DMS153 (cell line): ENCODE measurements at places on chromosomes 7 and 10.

DNA sequence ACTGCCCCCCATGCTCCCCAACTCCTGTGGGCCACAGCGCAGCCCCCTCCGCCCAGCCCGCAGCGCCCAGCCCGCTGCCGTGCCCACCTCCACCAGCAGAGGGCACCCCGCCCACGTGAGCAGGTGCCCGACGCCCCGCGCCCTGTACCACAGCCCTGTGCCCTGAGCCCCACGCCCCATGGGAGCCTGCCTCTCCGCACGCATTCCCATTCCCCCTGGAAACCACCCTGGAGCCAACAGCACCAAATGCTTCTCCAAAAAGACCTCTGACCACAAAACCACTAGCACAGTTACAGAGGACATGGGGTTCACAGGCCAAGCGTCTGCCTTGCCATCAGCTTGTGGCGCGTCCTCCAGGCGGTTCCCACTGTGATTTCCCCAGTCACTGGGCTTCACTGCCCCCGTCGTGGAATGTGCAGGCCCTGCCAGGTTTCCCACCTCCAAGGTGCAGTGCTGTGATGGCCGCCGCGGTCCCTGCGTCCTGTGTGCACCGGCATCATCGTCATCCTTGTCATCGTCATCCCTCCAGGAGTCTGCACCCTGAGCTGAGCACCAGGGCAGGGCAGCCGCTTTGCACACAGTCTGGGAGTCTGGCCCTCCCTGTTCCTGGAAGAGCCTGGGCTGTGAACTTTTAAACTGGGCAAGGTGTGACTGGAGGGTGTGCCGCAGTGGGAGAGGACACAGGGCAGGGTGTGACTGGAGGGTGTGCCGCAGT is 61.7 kb downstream of the PWWP2B start:
- DNase-seq = no peak

GRCh38 chr10:71088054-71088453 is 124.3 kb upstream of the UNC5B start:
- DNase-seq = no peak

GRCh38 chr7:85220651-85221050 is 33.8 kb upstream of the SEMA3D start:
- DNase-seq = no peak

DNA sequence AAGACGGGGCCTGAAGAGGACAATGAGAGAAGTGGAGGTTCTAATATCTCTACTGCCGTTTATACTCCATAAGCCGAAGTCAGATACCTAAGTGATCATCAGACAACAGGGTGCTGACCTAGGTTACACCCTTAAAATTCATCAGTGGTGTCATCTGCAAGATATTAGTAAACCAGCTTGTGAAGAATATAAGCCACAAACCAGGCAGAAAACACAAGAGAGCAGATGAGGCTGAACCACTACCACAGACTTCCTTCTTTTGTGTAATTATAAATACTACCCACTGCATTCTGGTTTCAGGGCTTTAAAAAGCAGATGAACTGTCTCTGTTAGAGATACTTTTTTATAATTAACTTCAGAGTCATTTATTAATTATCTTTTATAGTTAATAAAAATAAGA is 69.0 kb upstream of the LRRC17 start:
- no peak for DNase-seq

GRCh38 chr7:72394016-72394415 is 18.1 kb downstream of the CALN1 start:
- DNase-seq = no peak

DNA sequence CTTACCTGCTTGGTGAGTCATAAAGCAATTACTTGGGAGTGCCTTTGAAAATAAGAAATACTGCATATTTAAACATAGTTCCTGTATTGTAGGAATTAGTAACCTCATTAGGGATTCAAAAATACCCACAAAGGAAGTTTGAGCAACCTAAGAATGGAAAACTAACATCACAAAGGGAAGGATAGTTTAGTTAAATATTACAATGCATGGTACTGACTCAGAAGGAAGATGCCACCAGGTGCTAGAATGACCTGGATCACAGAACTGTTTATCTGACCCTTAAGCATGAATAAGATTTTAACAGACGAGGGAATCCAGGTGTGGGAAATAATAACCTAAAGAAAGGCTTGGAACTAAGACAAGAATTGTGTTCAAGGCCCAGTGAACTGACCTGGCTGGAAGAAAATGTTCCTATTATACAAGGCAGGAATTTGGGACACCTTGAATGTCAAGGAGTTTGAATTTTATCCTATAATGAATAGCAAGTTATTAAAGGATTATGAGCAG is 106.4 kb downstream of the GSAP start:
- DNase-seq = no peak

DNA sequence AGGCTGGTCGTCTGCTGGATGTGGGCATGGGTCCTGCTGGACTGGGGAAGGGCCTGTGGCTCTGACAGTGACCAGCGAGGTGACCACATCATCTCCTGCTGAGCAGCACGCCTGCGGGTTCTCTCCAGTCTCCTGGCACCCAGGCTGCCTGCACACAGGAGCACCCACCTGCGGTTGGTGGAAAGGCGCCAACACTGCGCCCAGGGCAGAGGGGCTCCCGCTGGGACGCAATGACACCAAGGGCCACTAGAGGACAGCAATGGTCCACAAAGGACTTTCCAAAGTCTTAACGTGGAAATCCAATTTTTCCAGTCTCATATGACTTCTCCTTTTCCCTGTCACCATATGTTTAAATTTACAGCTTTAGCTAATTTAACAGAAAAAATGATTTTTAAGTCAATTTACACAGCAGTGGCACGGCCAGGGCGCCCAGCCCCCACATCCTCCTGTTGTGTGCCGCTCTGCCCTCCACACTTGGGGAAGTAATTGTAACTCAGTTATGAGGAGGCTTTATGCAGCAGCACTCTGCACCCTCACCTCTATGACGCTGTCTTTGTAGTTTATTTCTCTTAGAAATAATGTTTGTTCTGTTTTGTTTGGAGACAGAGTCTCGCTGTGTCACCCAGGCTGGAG is 38.1 kb downstream of the CFAP46 start:
- DNase-seq = peak; percentile 40

GRCh38 chr10:97888641-97889262 is 39.1 kb downstream of the GOLGA7B start:
- DNase-seq = peak; percentile 78

- DNase-seq = no peak
These were observed 13.5 kb upstream of the RALA start for GRCh38 chr7:39609935-39610263.

DNA sequence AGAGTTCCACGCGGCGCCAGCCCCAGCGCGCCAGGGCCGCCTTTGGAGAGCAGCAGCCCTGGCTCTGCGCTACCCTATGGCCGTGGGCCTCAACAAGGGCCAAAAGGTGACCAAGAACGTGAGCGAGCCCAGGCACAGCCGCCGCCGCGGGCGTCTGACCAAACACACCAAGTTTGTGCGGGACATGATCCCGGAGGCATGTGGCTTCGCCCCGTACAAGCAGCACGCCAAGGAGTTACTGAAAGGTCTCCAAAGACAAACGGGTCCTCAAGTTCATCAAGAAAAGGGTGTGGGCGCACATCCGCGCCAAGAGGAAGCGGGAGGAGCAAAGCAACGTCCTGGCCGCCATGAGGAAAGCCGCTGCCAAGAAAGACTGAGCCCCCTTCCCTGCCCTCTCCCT is 144.1 kb downstream of the SRPK2 start:
- DNase-seq = no peak

GRCh38 chr7:24706211-24707170 is 50.8 kb downstream of the GSDME start:
- DNase-seq = no peak

DNA sequence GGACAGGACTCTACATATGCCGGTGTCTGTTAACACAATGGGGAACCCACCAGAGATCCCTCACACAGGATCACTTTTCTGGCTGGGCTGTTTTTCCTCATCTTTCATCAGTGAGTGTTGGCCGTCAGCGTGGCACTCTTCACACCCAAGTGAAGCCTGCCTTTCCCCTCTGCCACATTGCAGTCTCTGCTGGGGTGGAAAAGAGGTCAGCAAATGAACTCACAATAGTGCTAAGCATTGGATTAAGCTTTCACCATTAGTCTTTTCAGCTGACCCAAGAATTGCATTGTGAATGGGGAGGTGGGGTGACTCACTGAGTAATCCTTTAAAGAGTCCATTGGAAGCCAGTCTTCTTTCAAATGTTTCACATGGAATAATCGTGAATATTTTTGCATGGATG is 143.0 kb downstream of the KIAA1217 start:
- no peak for DNase-seq

DNA sequence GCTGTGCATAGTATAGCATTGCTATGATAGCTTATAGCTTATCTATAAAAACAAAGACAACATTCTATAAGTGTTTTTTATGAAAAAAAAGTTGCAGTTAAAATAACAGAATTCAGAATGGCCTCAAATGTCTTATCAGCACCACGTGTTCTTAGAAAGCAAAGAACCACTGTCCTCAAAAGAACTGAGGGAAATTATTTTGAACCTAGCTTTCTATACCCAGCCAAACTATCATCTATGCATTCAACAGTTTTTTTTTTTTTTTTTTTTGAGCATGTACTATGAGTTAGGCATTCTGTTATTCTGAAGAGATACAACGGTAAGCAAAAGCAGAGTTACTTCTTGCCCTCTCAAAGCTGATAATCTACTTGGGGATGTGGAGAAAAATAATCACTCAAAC is 247.8 kb downstream of the CREB5 start:
- DNase-seq = no peak

DNA sequence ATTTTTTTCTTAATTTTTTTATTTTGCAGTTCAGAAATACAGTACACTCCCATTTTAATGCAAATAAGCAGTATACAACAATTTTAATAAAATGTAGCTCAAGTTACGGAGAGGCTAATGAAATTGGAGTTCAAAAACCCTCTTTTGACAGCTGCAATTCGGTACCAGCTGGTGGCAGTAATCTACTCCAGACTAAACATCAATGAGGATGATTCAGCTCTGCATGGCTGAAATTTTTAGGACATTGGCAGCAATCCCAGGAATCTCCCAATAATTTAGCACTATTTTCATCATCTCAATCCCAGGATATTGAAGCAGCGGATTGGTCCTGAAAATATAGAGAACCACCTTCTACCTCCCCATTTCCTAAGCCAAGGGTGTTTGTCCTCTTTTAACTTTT is 278.8 kb downstream of the CACNA2D1 start:
- no peak for DNase-seq

GRCh38 chr7:41808541-41808940 is 105.7 kb upstream of the INHBA start:
- no peak for DNase-seq

- no peak for DNase-seq
These were observed 60.6 kb upstream of the DNAAF5 start for GRCh38 chr7:665736-666453.

DNA sequence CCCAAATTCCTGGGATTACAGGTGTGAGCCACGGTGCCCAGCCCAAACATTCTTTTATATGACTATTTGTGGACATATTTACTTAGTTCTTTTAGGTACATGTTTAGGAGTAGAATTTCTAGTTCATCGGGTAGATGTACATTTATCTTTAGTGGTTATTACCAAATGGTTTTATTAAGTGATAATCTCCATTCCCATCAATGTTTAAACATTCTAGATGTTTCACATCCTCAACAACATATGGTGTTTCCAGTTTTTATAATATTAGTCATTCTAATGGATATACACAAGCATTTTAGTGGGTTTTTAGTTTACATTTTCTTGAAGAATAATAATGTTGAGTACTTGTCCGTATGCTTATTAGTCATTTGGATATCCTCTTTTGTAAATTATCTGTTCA is 131.7 kb downstream of the RTKN2 start:
- no peak for DNase-seq

GRCh38 chr7:70678621-70679251 is 453.2 kb upstream of the GALNT17 start:
- no peak for DNase-seq

- DNase-seq = no peak
These were observed 7.3 kb downstream of the SEPHS1 start for GRCh38 chr10:13340626-13341376.

GRCh38 chr7:29599026-29599425 is 35.4 kb downstream of the PRR15 start:
- DNase-seq = no peak

DNA sequence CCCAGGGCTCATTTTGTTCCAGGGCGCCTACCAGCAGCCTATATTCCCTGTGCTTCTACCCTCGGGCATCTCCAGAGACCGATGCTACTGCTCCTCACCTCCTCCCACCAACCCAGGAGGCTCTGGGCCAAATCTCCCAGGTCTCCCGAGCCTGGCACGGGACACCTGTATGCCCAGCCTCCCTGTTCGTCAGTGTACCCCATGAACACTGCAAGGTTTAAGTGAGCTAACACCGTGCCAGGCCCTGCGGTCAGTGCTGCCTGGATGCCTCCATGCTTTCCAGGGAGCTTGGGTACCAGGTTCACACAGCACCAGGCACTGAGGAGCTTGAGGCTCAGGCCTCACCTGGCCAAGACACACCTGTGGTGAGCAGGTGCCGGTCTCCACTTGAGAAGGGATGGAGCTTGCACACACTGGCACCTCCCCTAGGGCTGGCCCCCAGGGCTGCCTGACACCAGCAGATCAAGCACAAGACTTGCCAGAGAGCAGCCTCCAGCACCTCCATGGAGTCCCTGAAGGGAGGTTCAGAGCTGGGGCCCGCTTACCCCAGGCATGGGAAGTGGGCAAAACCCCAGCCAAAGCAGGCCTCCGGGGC is 80.3 kb downstream of the FAM53B start:
- no peak for DNase-seq

- DNase-seq = no peak
These were observed 1.6 kb upstream of the COL13A1 start for GRCh38 chr10:69800109-69800508.

- no peak for DNase-seq
These were observed 2.4 kb downstream of the CDK6 start for GRCh38 chr7:92833766-92834506.

- DNase-seq = no peak
These were observed 28.3 kb downstream of the RAMP3 start for GRCh38 chr7:45185864-45186250.

DNA sequence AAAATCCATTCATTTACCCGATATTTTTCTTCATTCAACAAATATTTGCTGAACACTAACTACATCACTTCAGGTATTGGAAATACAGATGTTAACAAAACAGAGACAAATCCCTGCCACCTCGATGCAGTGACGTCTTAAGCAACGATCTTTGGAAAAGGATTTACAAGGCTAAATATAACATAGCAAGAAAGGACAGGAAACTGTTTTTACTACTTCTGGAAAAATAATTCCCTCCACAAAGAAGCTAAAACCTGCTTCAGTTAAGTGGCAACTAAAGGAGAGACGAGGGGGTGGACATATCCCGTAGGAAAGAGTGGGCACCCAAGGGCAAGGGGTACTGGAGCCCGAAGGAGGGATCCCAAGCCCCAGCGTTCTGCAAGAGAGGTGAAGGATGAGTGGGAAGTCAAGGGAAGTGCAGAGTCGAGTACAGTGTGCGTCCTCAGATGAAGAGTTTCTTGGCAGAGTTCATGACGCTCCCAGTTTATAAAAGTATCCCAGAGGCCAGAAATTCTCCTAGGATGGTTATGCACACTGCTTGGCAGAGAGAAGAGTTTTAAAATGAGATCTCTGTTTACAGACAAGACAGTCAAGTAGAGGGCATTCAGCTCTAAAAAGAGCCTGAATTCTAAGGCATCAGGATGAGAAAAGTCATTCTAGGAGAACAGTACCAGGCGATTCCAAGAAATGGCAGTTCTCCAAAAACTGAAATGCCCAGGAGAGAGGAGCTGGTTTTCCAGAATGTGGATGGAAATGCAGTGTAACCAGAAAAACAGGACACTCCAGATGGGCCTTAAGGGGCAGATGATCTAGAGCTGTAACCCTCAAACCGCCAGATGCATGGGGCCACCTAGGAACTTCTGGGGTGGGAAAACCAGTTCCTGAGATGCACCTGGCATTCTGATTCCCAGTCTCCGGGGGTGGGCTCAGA is 97.3 kb downstream of the GRB10 start:
- DNase-seq = no peak
